ENCODE measurements at places on chromosomes 5 and 9.
A peak's percentile ranks its signal among the peaks of the same experiment; 100 is the strongest.

DNA sequence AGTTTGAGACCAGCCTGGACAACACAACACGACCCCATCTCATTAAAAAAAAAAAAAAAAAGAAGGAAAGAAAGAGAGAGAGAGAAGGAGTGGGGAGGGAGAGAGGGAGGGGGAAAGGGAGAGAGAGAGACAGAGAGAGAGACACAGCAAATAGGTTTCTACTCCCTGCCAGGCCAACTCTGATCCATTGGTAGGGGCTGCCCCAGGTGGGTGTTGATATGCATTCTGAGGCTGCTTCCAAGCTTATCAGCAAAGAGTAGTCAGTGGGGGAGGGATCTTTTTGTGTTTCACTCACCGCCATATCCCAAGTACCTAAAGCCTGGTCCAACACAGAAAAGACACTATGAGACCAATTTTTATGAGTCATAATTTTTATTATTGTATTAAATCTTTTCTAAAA lies 57.0 kb upstream of the SAP30L start:
- no peak for DNase-seq

GRCh38 chr9:104074876-104075275 lies 19.2 kb upstream of the SMC2 start:
- no peak for DNase-seq

- DNase-seq = no peak
Observed at GRCh38 chr9:124783830-124784229, 6.9 kb downstream of the OLFML2A start.

GRCh38 chr5:66967826-66968262 lies 228.8 kb downstream of the CD180 start:
- no peak for DNase-seq

- DNase-seq = no peak
Observed at GRCh38 chr9:106107716-106108115, 413.4 kb downstream of the TMEM38B start.

DNA sequence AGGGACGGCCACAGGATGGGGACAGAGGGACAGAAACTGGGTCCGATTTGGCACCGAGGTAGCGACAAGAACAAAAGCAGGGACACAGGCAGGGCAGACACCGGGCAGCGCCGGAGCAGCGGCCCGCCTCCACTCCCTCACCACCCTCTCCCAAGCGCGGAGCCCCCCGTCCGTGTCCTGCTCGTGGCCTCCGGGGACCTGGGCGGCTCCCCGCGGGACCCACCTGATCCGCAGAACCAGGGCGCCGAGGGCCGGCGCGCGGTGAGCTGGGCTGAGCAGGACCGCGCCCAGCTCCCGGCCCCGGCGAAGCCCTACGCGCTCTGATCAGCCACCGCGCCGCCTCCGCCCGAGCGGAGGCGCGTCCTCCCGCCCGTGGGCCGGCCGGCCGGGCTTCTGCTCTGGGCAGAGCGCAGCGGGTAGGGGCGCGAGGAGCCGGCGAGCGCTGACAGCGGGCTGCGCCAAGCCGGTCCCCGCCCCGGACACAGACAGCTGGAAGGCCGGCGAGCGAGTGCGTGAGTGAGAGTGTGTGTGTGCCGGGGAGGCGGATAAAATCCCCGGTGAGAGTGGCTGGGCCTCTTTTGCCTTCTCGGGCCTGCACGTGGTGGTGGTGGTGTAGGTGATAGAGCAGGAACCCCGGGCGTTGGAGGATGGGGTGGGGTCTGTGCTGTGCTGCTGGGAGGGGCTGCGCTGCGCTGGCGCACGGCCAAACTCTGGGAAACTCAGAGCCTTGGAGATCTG lies at the start of gene GGTA1:
Gene GGTA1, minus strand, starts transcription at position 418 of the 738 bp plus-strand sequence. CDS start 31,922 bp downstream, outside the sequence.
- peak; percentile 61 for DNase-seq

DNA sequence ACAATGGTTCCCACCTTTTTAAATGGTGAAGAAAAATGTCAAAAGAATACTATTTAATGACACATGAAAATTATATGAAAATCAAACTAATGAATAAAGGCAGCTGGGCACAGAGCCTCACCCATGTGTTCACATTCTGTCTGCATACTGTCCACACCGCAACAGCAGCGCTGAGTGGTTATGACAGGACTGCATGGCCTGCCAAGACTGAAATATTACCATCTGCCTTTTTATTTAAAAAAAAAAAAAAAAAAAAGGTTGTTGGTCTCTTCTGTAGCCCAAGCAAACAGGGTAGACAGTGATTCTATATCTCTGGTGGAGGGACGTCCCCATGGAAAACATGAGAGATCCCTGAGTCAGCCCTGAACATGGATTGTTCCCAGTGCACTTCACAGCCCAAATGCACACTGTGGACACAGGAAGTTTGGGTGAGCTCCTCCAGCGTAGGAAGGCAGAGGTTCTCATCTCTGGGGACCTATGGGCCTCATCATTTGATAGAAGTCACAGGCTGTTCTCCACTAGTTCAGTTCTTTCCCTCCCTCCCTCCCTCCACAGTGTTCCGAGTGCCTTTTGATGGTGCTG lies 44.9 kb upstream of the SHC3 start:
- DNase-seq = no peak

DNA sequence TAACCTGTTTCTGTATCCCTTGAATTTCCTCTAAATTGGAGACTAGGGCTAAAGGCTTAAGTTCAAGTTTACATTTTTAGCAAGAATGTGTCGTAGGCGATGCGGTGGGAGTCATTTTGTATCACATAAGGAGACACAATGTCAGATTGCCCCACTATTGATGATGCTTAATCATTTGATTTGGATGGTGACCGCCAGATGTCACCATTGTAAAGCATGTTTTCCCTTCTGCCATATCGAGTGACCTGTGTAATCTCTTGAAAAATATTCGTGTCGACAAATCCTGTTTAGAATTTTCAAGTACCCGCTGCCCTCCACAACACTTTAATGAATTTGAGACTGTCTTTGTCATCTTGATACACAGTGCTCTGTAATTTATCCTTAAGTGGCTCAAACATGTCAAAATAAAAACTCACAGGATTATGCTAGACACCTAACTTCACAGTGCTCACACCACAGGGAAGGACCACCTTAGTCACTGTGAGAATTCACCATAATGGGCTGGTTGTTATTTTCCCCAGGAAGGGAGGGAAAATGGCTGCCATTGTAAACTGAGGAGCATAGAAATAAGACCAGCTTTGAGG lies 34.5 kb upstream of the SLC46A2 start:
- peak; percentile 45 for DNase-seq

DNA sequence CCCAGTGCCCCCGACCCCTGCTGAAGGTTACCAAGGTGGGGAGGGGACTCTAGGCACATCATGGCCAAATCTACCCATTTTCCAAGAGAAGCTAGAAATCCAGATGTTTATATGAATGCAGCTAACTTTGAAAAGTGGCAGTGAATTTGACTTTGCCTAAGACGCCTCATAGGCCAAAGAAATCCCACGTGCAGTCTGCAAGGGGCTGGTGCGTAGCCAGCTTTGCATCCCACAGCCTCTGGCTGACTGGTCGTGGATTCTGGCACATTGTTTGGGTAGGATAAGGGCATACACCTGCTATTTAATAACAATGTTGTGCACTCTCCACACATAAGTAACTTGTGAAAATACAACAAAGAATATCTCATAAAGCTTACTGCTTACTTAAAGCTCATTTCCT lies 3.5 kb upstream of the GADD45G start:
- no peak for DNase-seq

GRCh38 chr9:16206518-16206917 lies 653.7 kb downstream of the CCDC171 start:
- DNase-seq = no peak

GRCh38 chr9:133135146-133135745 lies 14.2 kb upstream of the RALGDS start:
- no peak for DNase-seq

GRCh38 chr9:22617156-22617555 lies 170.5 kb downstream of the DMRTA1 start:
- DNase-seq = no peak

DNA sequence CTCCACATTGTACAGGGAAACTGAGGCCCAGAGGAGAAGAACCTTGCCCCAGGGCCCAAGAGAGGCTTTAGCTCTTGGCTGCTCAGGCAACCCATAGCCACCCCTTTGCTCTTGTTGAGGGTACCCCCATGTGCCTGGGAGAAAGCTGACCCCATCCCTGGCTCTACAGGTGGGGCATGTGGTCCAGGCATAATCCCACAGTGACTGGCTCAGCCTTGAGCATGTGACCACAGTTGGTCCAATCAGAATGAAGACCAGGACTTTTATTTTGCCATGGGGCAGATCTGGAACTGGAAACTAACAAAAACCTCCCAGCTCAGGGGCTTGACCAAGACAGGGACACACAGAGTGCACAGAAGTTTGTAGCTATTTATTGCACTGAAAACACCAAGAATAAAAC lies 29.3 kb downstream of the SLC6A7 start:
- DNase-seq = no peak

GRCh38 chr5:126056851-126057622 lies 366.2 kb upstream of the GRAMD2B start:
- DNase-seq = no peak

DNA sequence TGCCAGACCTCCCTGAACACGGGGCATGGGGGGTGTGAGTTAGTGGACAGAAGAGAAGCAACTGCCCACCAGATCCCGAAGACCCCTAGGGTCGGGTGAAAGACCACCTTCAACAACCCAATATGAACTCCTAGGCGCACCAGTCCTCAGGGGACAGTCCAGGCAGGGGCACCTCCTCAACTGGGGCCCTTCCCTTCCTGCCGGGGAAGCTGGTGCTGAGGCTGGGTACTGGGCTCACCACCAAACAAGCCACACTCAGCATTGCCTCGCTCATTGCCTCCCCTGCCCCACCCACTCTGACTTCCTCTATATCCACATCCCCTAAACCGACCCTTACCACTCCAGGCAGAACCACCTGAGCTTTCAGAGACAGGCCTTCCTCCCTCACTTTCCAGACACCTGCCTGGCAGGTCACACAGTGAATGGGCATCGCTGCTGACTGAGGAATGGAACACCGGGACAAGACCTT lies 42.5 kb downstream of the SEMA4D start:
- no peak for DNase-seq

GRCh38 chr5:58187432-58188261 lies 272.2 kb downstream of the PLK2 start:
- no peak for DNase-seq

GRCh38 chr5:29005386-29005785 lies 1967.0 kb upstream of the CDH9 start:
- peak; percentile 29 for DNase-seq

GRCh38 chr9:86644675-86645034 lies 290.4 kb upstream of the TUT7 start:
- DNase-seq = no peak

GRCh38 chr5:111973961-111974360 lies 217.0 kb upstream of the NREP start:
- DNase-seq = no peak

GRCh38 chr9:71928376-71928775 lies 16.9 kb downstream of the C9orf85 start:
- no peak for DNase-seq

- no peak for DNase-seq
Observed at GRCh38 chr5:135139381-135140134, 105.5 kb upstream of the PITX1 start.

- no peak for DNase-seq
Observed at GRCh38 chr5:1432296-1432695, 12.9 kb downstream of the SLC6A3 start.

- no peak for DNase-seq
Observed at GRCh38 chr5:137306903-137307302, 192.2 kb downstream of the SPOCK1 start.

DNA sequence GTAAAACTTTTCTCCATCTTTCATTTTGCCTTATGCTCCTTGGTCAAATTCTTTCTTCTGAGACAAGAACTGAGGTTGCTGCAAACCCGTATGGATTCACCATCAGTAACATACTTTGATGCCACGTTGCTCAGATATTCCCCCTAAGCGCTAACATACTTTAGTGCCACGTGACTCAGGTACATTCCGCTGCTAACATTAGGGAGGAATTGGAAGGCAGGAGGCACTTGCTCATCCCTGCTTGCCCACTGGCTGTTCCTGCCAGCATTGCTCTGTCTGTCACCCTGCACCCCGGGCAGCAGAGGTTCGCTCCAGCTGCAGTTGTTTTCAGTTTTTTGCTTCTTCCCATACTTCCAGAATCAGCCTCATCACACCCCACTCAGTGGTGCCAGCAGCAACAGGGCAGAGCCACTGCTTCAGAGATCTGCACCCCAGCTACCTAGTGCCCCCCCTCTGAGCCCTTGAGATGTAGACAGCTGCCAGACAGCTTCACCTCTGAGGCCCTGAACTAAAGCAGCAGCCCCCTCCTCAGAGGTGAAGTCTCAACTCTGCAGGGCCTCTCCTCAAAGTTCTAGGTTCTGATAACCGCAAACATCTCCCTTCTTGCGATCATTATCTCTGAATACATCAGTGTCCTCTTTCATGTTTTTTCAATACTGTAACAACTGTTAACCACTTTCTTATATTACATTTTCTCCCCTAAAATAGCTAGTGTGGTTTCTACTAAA lies 228.0 kb upstream of the KIF2A start:
- no peak for DNase-seq

DNA sequence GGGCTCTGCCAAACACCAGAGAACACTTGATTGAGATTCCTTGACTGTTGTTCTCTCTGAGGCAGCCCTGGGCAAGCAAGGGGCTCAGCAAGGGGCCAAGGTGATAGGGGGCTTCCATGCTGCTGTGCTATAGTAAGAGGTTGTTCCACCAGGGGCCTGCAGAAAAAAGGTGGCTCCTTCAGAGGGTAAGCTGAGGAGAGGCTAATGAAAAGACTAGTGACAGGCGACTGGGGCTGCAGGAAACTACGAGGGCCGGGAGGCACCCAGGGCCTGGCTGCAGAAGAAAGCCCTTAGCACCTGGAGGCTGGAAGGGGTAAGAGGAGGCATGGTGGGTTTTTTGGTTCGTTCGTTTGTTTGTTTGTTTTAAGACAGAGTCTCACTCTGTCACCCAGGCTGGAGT lies 88.0 kb upstream of the CTNNA1 start:
- DNase-seq = no peak

DNA sequence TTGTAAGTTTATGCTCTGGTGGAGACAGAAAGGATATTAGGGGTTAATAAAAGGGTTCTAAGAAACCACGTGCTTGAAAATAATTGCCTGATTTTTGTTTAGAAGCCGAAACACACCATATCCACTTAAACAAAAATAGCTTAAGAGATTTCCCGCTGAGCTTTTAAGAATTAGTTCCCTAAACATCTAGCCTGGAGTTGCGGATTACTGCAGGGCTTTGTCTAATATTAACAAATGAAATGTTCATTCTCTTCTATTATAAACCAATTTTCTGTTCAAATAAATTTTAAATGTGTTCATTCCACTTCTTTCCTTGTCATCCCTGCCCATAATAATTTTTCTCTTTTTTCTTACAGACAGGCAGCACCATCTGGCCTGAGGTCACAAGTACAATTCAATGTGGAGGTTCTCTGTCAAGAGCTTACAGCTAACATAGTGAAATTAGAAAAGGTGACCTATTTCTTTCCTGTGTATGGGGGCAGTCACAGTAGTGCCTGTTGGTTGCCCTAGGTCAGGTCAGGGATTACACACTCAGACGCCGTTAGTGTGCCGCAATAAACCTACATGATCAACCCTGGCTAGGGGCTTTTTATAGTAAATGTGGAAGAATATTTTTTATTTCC lies 65.3 kb downstream of the GRAMD2B start:
- peak; percentile 54 for DNase-seq

- no peak for DNase-seq
Observed at GRCh38 chr9:134951461-134951860, 33.7 kb upstream of the FCN1 start.
